Fibroblast of the conjunctiva (primary cell): ENCODE measurements at places on chromosomes 13 and 19.

- no peak for DNase-seq
Observed at GRCh38 chr13:76266561-76266960, 619.6 kb downstream of the KCTD12 start.

- DNase-seq, result no peak
Observed at GRCh38 chr13:113552786-113553434, 31.6 kb upstream of the TFDP1 start.

GRCh38 chr13:86830046-86830445 lies 841.1 kb upstream of the SLITRK5 start:
- no peak for DNase-seq

- no peak for DNase-seq
Observed at GRCh38 chr13:21590231-21590630, 13.7 kb downstream of the MICU2 start.

- DNase-seq, result no peak
Observed at GRCh38 chr13:112783978-112784371, 94.1 kb downstream of the ATP11A start.
